Large intestine (tissue), 12 donors: ENCODE measurements at places on chromosomes 7 and 10. TPM values are rescaled to one million over a fixed set of nuclear protein-coding genes. Genes with fewer than 3 reads are reported as not detected.

The PROSER2 gene
- polyA plus RNA-seq, result 6.7 TPM

The CALN1 gene
- 0.09 TPM for polyA plus RNA-seq

DNA sequence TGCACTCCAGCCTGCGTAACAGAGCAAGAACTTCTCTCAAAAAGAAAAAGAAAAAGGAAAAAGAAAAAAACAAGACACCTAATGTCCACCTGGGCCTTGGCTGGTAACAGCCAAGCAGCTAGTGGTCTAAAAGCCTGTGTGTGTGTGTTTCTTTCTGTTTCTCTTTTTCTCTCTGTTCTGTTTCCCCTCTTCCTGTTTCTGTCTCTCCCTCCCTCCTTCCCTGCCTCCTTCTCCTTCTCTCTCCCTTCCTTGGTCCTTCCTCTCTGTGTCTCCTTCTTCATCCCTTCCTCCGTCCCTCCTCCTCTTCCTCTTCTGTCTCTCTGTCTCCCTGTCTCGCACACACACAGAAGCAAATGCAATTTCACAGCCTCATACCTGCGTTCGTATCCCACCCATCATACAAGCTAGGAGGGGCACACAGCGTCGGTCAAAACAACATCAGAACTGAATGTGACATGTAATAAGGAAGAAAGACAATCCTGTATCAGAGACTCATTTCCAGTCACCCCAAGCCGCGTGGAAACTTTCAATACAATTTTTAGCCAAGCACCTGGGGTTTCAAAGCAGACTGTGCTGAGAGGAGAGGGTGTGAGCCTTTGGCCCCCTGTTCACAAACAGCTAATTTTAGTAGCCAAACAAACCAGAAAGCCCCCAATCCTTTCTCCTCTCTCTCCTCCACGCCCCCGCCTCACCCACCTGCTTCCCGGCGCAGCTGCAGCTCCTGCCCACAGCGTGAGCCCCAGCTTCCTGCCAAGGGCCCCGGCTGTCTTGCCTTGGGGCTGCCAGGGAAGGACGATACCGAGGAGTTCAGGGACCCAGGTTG, 50.2 kb upstream of the GNA12 start:
- no peaks in the 10 kb centered on the region for H3K36me3 ChIP-seq
- H3K4me3 ChIP-seq, result no peak overlapping the region
- H3K4me1 ChIP-seq, result no peaks in the 10 kb centered on the region
- no peaks in the 10 kb centered on the region for H3K27me3 ChIP-seq
- H3K27ac ChIP-seq, result no peak overlapping the region

GRCh38 chr7:40879941-40880543, 745.2 kb downstream of the SUGCT start:
- H3K4me3 ChIP-seq, result no peak overlapping the region
- no peaks in the 10 kb centered on the region for H3K36me3 ChIP-seq
- no peak overlapping the region for H3K27ac ChIP-seq
- no peaks in the 10 kb centered on the region for H3K4me1 ChIP-seq

DNA sequence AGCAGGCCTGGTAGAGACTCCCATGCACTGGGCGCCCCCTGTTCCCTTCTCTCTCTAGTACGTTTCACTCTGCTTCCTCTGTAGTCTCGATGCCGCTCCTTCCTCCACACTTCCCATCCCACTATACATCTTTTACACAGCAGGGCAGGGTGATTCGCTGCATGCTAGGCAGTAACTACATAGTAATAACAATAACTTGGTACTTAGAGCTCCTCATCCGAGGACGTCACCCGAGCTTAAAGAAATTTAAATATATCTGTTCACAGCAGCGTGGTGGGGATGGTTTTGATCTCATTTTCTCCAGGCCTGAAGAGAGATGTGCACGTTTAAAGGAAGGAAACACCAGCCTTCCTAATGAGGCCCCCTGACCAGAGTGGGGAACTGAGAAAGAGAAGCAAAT, 276.9 kb downstream of the SKAP2 start:
- H3K36me3 ChIP-seq, result no peaks in the 10 kb centered on the region
- DNase-seq, result no peak
- no peaks in the 10 kb centered on the region for H3K4me1 ChIP-seq
- H3K27me3 ChIP-seq, result peaks cover 39% of the 10 kb centered on the region
- no peak overlapping the region for H3K4me3 ChIP-seq
- no peak overlapping the region for H3K27ac ChIP-seq

- no peaks in the 10 kb centered on the region for H3K36me3 ChIP-seq
- H3K27me3 ChIP-seq, result peaks cover 17% of the 10 kb centered on the region
- no peak overlapping the region for H3K27ac ChIP-seq
- no peak overlapping the region for H3K4me3 ChIP-seq
- DNase-seq, result no peak
Measured at GRCh38 chr10:130041451-130042371, 68.9 kb downstream of the C10orf143 start.

- no peaks in the 10 kb centered on the region for H3K27me3 ChIP-seq
- no peaks in the 10 kb centered on the region for H3K36me3 ChIP-seq
- H3K4me1 ChIP-seq, result no peaks in the 10 kb centered on the region
- no peak overlapping the region for H3K4me3 ChIP-seq
- no peak for DNase-seq
- no peak overlapping the region for H3K27ac ChIP-seq
Measured at GRCh38 chr10:125265579-125265955, 105.2 kb upstream of the CTBP2 start.
